NCI-H774 (cell line): ENCODE measurements at places on chromosomes 5 and 9.

GRCh38 chr9:78592811-78593210 lies 295.9 kb downstream of the PSAT1 start:
- DNase-seq, result no peak

- no peak for DNase-seq
Measured at GRCh38 chr9:88659126-88659525, 124.1 kb downstream of the NXNL2 start.

DNA sequence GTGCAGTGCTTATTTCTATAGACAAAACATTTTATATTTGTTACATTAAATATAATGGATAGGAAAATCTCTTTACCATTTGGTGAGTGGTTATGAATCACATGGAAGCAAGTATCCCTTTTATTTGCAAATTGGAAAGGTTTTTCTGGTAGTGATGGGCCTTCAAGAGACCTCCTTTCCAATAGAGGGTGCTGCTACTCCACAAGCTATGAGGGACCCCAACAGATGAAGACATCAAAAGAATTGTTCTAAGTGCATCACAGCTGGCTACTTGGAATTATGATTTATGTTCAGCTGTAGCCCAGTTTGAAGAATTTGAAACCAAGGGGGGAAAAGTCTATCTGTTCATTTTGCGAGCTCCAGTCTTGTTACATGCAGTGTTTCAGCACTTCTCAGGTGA lies 493.7 kb upstream of the SGCD start:
- no peak for DNase-seq

GRCh38 chr5:133723651-133724366 lies 111.5 kb upstream of the FSTL4 start:
- no peak for DNase-seq

- DNase-seq, result no peak
Measured at GRCh38 chr9:134666208-134666607, 24.6 kb downstream of the COL5A1 start.

- DNase-seq, result no peak
Measured at GRCh38 chr5:67182301-67182790, 14.3 kb downstream of the CD180 start.

GRCh38 chr5:180522330-180522729 lies 28.2 kb downstream of the CNOT6 start:
- DNase-seq, result no peak

DNA sequence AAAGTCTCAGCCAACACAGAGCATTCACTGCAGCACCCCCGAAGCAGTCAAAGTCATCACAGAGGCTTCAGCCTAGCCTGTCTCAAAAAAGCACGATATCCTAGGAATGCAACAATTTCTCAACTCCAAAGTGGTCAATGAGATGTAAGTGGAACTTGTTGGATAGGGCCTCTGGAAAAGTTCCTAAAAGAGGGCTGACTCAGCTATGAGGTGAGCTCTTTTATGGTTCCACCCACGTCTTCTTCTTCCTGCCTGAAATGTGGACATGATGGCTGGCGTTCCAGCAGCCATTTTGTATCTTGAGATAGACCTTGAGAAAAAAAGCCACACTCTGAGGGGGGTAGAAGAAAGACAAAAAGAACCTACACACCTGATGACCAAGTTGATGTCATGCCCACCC lies 32.5 kb upstream of the TRIO start:
- no peak for DNase-seq
